ENCODE measurements at places on chromosomes 3 and 15.

- no peak for DNase-seq
These were observed 422.0 kb downstream of the SOX2 start for GRCh38 chr3:182133752-182134151.

DNA sequence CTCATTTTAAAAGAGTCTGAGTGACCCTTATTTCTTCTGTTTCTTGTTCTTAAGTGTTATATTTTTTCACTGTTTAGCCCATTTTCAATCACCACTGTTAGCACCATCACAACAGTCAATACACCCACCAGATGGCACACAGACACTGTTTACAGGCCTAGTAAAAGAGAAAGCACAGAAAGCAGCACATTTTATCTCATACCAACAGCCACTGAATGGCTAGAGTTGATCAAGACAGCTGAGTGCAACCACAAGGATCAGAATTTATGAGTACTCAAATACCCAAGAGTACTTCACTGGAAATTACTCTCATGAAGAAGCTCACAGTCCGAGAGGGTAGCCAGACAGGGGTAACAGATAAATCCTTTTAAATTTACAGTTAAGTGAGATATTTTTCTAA, 127.0 kb downstream of the TFDP2 start:
- no peak for DNase-seq

DNA sequence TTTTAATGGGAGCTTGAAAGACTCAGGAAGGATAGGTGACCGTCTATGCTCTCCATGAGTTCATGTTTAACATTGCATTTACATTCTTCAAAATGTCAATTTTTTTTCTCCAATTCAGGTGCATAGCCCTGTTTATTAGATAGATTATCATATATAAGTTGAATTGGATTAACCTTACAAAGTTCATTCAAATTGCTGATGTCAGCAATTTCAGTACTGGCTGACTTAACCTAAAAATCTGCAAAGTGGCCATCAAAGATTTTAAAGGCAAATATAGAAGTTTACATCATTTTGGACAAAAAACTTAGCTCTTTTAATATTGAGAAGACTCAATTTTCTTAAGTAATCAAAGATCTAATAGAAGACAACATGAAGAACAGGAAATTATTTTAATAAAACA, 57.8 kb downstream of the MINDY4B start:
- no peak for DNase-seq

GRCh38 chr3:141594357-141594756, 107.5 kb downstream of the RASA2 start:
- DNase-seq: no peak

- DNase-seq: no peak
These were observed 520.1 kb downstream of the FGF12 start for GRCh38 chr3:192207239-192207638.

DNA sequence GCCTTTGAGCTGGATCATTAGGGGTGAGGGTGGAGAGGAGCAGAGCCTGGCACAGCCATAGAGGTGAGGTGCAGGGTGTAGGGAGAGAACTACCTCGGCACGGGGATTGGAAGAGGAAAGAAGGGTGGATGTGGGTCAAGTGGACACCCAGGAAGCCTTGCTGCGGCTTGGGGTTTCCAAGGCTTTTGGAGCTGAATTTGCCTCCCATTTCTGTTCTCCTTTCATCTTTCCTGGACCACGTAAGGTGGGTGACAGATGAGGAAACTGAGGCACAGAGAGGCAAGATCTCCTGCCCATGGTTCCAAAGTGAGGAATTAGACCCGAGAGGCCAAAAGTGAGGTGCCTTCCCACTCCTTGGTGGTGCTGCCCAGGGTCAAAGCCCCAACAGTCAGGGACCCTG, 35.4 kb upstream of the SFMBT1 start:
- no peak for DNase-seq

GRCh38 chr3:177447938-177448337, 250.7 kb upstream of the TBL1XR1 start:
- DNase-seq: peak; percentile 88

GRCh38 chr15:77035584-77035983, 35.3 kb downstream of the TSPAN3 start:
- no peak for DNase-seq

DNA sequence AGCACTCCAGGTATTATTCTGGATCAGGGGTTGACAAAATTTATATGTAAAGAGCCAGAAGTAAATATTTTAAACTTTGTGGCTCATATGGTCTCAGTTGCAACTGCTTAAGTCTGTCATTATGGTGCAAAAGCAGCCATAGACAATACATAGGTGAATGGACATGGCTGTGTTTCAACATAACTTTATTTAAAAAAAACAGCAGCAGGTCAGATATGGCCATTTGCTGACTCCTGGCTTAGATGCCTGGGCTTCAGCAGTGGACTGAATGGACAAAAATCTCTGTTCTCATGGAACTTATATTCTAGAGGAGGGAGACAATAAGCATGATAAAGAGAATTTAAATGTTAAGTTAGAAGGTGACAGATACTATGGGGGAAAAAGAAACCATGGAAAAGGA, 11.7 kb upstream of the FYCO1 start:
- DNase-seq: no peak

DNA sequence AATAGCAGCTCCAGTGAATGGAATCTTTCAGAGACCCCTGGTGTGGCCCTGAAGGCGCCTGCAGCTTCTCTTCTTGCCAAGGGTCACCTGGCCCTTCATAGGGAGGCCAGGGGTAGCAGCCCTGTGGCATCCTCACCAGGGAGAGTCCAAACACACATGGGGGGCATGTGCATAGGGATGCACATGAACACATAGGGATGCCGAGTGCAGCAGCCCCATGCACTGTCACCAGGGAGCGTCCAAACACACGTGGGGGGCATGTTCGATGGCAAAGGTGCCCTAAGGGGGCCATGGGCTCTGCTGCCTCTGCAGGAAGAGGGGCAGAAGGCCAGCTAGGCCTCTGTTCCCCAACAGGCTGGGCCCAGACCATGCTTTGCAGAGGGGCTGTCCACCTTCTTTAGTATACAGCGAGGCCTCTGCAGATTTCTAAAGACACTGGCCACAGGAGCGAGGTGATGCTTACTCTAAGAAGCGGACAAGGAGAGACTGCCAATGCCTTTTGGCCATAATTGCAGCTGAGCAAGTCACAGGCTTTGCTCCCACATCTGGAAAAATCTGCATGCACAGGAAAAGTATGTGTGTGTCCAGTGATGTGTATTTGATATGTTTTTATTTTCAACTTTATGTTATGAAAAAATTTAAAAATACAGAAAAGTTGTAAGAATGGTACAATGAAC, 21.0 kb downstream of the ANAPC13 start:
- no peak for DNase-seq

GRCh38 chr3:31754575-31755278, 222.0 kb downstream of the STT3B start:
- DNase-seq: no peak

- DNase-seq: no peak
These were observed 67.4 kb downstream of the RAD18 start for GRCh38 chr3:8895829-8896228.

- DNase-seq: no peak
These were observed 7.8 kb upstream of the TM2D3 start for GRCh38 chr15:101660005-101660404.

GRCh38 chr15:41866263-41866703, 27.6 kb downstream of the SPTBN5 start:
- DNase-seq: no peak

- DNase-seq: no peak
These were observed 89.5 kb downstream of the ANP32A start for GRCh38 chr15:68730976-68731897.

GRCh38 chr3:120072867-120073525, 21.3 kb downstream of the GSK3B start:
- DNase-seq: no peak

- peak; percentile 50 for DNase-seq
These were observed 18.1 kb downstream of the CSPG4 start for GRCh38 chr15:75694241-75695182.

- peak; percentile 22 for DNase-seq
These were observed 164.0 kb downstream of the MINAR1 start for GRCh38 chr15:79595995-79596622.

DNA sequence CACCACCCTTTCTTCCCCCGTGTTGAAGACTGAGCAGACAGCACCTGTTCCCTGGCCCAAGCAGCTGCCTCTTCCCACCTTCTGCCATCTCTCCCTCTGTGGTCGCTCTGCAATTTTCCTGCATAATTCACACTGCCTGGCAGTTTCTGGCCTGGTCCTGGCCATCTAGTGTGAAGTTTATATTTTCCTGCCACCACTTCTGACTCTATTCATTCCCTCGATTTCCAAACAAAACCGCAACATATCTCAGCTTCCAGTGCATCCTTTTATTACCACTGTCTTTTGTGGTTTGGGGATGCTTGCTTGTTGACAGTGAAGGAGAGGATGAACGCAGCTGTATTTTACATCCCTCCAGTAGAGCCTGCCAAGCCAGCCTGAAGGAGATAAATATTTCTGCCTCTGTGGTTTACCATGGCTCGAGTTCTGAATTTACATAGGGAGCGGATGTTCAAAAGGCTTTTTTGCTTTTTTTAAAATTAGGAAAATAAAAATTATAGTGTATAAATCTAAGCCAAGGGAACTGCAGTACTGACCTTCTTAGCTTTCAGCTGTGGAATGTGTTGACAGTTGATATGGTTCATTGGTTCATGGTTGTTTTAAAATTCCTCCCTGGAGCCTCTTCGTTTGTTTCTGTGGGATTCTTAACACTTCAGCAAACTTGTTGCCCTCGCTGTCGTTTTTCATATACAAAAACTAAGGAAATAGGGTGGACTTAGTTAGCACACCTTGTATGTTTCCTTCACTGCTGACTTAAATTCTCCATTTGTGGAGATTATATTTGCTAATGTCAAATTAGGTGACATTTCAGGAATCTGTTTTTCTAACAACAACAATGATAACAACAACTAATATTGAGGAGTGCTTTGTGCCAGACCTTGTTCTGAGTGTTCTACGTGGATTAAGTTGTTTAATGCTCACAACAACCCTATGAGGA, 250.5 kb downstream of the ADAMTSL3 start:
- no peak for DNase-seq

DNA sequence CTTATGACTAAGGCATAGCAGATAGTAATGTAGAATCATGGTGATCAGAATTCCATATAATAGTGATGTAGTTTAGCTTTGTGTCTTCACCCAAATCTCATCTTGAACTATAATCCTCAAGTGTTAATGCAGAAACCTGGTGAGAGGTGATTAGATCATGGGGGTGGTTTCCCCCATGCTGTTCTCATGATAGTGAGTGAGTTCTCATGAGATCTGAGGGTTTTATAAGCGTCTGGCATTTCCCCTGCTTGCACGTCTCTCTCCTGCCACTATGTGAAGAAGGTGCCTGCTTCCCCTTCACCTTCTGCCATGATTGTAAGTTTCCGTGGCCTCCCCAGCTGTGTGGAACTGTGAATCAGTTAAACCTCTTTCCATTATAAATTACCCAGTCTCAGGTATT, 138.7 kb upstream of the CBLB start:
- no peak for DNase-seq

GRCh38 chr15:40543631-40544294, 21.1 kb downstream of the CCDC32 start:
- DNase-seq: no peak

GRCh38 chr3:191775451-191776233, 314.7 kb downstream of the PYDC2 start:
- DNase-seq: no peak

DNA sequence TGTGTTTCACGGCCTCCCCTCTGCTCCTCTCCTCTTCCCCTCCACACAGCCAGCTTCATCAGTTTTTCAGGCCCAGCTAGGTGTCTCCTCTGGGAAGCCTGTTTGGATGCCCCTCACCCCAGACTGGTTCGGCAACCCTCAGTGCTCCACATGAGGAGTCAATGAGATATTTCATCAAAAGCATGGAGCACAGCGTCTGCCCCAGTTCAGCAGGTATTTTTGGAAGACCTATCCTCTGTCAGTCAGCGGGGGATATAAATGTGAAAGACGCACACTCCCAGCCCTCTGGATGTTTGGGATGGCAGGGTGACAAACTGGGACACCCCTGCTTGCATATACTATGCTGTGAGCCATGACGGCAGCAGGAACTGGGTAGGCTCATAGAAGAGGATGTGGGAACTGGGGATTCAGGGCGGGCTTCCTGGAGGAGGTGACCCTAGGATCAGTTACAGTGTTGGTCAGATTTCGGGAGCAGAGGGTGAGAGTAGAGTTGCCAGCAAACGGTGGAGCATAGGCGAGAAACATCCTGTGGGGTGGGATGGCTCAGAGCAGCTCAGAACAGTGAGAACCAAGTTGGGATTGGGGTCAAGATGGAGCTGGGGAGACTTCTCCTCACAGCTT, 42.9 kb downstream of the PXYLP1 start:
- no peak for DNase-seq

DNA sequence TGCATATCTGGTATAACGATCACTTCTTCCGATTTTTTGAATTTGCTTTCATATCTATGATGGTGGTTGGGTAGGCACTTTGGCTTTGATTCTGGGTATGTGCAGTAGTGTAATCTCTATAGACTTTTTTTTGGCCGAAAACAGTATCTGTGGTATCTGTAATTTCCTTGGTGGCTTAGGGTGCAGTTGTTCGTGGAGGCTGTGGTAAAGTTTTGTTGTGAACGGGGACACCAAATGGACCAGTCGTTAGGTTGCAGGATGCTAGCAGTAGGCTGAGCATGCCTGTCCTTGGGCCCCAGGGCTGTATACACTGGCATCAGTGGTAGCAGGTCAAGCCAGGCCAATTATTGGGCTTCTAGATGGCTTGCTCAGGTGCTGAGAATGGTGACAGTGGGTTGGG, 55.2 kb downstream of the CCDC66 start:
- no peak for DNase-seq

DNA sequence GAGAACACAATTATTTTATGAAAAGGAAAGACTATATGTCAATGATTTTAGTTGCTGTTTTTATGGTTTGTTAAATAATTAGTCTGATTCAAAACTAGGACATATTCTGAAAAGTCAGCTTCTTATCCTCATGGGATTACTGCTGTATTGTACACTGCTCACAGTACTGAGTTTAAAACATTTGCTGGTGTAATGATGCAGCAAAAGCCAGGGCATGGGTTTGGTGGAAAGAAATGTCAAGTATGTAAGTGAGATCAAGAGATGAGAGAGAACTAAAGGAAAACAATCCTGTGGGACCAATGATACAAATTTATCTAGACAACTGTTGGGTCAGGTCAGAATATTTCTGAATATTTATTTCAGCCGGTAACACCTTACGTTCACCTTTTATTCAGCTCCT, 210.1 kb upstream of the ARHGEF26 start:
- DNase-seq: no peak

DNA sequence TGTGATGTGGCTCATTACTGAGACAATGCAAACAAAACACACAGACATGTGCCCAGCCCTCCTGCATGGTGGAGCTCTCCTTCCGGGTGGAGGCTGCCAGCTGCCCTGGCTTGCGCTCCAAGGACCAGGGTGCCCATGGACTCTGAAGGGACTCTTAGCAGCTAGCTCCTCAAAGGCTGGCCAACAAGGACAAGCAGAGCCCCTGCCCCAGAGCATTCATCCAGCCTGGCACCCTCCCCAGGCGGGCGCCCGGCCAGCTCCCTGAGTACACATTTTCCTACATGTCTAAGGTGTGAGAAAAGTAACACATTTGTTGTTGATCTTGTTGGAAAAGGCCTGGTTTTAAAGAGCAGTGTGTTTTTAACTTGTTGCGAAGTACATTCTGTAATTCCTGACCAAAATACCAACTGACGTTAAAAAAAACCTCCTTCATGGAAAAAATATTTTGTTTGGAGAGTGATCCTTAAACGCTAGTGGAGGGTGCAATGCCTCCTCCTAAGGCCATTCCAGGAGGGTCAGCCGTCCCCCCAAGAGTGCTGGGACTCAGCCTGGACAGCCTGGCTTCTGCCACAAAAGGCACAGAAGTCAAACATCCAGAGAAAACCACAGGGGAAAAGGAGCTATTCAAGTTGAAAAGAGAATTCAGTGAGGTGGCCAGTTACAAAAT, 86.9 kb downstream of the KLF15 start:
- peak; percentile 82 for DNase-seq
